Stimulated activated CD8-positive, alpha-beta memory T cell treated with anti-CD3 and anti-CD28 coated beads, Interleukin-4, amount 100 ng/mL, for 1 hour (primary cell): ENCODE measurements at places on chromosomes 2 and 18.

GRCh38 chr2:21043744-21044532 is at the start of gene APOB:
APOB (minus strand) TSS chr2:21044073; CDS start chr2:21043945, 128 bp downstream.
- DNase-seq, result no peak

- DNase-seq, result no peak
Observed at GRCh38 chr2:202408546-202409140, 32.5 kb downstream of the BMPR2 start.

DNA sequence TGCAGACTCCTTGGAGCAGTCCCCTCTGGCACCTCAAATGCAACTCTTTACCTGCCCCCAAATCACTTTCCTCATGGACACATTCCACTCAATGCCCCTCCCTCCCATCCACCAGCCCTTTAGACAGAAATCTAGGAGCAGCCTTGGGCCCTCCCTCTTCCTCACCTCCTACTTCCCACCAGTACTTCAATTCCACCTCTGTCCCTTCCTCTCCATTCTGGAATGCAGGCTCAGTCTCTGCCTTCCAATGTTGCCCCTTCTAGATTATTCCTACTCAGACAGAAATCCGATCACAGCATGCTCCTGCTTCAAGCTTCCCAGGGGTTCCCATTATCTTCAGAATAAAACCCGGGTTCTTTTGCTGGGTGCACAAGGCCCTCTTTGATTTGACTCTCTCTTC is 62.1 kb downstream of the MTHFD2 start:
- DNase-seq, result no peak

DNA sequence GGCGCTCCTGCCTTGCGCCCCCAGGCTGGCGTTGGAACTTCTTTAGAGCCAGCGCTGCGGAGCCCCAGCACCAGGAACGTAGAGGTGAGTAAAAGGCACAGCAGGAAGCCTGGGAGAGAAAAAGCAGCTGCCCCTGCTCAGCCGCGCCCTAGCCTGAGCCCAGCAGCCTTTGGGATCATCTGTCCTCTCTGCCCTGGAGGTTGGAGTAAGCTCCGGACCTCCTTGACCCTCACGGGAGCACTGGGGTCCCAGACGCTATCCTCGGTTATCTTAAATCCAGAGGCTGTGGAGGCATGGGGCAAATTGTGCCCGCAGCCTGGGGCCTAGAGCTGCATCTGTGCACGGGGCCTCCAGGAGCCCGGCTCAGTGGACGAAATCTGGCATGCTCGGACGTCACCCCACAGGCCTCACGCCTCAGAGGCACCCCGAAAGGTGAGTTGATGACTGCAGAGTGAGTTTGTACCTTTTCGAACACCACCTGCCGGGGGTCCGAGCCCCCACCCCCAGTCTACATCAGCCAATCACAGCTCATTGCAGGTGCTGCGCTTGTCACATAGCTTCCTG is 1.6 kb upstream of the SLC66A2 start:
- DNase-seq, result no peak
